ENCODE measurements at places on chromosomes 3 and 15.

DNA sequence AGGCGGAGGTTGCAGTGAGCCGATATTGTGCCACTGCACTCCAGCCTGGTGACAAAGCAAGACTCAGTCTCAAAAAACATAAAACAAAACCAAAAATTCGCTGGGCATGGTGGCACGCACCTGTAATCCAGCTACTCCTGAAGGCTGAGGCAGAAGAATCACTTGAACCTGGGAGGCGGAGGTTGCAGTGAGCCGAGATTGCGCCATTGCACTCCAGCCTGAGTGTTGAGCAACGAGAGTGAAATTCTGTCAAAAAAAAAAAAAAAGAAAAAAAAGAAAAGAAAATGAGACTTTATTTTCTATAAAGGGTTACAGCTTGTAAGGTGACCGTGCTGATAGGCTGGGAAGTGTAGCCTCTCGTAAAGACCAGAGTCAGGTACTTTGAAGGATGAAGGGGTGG is 6.0 kb upstream of the HACD3 start:
- no peak for DNase-seq

GRCh38 chr3:101845425-101845824 is 3.9 kb upstream of the NFKBIZ start:
- no peak for DNase-seq

DNA sequence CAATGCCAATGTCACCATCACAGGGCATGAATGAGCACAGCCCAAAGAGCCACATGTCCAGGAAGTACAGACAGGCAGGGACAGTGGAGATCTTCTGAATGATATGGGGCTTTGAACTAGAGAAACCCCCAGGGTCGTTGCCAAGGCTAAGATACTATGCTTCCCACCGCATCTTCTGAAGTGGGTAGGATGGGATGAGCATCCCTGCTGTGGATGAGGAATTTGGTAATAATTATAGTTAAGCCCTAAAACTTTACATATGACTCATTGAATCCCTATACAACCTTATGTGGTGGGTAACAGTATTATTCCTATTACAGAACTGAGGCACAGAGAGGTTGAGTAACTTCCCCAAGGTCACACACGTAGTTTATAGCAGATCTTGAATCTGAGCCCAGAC is 44.2 kb downstream of the WNT5A start:
- DNase-seq: no peak

DNA sequence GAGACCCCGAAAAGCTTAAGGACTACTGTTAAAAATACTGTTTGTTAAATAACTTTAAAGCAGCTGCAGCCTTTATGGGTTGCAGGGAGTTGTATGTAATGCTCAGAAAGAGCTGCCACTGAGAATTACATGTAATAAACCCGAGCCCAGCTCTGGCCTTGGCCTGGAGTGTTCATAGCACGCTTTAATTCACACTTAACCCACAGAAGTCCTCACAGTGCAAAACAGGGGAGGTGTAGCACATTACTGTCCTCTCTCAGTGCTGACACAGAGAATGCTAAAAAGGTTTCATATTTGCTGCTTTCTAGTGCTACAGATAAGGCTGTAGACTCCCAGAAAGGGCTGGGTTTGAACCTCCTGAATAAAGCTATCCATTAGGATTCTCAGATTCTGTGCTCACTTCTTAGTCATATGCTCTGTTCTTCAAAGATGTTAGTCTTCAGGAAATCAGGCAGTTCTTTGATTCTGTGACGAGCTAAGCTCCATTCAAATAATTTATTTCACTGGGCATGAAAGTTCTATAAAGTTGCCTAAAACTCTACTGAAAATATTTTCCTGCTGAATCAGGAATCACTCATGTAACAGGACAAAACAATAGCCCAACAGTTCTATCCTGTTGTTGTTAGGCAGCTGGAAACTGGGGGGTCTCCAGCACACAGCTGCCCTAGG is 108.0 kb downstream of the SENP2 start:
- DNase-seq: no peak

- DNase-seq: no peak
Measured at GRCh38 chr15:53974813-53975212, 3.4 kb upstream of the UNC13C start.

- DNase-seq: no peak
Measured at GRCh38 chr3:24181256-24181655, 236.2 kb downstream of the NR1D2 start.

DNA sequence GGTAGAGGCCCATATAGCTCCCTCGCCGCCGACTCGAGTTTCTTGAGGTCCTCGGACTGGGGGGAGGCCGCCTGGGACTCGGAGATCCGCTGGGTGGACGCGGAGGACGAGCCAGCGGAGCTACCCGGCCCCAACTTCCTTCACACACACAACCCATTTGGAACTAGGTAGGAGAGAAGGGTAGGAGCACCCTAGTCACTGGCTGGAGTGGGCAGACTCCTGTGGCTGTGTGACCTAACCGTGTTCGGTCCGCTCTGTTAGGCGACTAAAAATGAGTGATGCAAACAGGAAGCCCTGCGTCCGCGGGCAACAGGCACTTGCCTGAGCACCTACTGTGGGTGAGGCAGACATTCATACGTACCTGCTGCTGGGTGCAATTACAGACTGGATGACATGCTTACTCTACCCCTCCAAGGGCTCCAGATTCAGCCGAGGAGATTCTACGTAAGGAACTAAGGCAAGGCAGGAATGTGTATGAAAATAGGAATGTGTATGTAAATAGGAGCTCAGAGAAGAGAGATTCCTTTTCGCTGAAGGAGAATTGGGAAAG is 4.6 kb upstream of the SIN3A start:
- DNase-seq: peak; percentile 70

- no peak for DNase-seq
Measured at GRCh38 chr3:178768072-178768864, 232.0 kb downstream of the KCNMB2 start.

GRCh38 chr15:25056484-25057425 is 102.0 kb downstream of the SNRPN start:
- DNase-seq: no peak

DNA sequence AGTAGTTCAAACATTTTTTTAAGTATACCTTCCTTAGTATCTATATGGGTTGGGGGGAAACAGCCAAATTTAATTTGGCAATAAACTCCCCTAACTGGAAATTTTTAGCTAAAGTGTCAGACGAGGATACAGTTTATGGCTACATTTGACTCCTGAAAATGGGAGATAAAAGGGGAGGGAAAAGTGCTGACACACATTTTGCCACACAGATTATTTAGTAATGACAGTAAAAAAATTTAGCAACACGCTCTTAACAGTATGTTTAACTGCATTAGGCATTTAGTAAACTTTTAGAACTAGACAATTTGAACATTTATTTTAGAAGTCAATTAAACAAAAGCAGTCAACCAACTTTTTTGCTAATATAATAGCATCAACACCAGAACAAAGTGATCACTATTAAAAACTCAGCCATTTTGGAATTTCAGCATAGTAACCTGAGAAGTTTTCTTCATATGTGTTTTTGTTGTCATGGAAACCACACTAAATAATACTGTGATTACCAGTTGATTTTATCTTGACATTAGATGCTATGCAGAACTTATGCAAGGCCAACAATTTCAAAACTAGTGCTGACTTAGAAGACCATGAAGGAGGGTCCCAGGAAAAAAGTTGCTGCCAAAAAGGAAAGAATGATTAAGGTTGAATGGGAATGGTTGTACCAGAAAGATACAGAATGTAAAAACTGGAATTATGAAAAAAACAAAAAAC is 47.0 kb upstream of the TFG start:
- no peak for DNase-seq

DNA sequence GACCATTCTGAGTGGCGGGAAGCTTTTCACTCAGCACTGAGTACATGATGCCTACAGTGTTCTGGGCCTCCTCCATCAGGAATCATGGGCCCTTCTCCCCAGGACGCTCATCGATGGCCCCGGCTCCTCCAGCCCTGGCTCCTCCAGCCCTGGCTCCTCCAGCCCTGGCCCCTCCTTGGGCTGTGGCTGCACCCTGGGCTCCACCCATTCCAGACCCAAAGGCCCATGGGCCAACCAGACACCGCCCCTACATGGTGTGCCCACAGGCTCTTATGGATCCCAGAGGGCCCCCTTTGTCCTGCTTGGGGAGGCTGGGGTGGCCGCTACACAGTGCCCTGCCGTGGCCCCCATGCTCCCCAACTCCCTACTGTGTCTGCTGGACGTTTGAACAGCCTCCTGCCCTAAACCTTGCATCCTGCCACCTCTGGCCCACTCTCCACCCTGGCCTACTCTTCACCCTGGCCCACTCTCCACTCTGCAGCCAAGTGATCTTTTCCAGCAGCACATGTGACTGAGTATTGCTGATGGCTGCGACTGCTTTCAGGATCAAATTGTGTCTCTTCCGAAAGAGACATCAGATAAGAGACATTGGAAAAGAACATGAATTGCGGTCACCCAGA is 57.9 kb downstream of the APBA2 start:
- DNase-seq: no peak

- DNase-seq: no peak
Measured at GRCh38 chr3:88033808-88034207, 25.0 kb downstream of the CGGBP1 start.

DNA sequence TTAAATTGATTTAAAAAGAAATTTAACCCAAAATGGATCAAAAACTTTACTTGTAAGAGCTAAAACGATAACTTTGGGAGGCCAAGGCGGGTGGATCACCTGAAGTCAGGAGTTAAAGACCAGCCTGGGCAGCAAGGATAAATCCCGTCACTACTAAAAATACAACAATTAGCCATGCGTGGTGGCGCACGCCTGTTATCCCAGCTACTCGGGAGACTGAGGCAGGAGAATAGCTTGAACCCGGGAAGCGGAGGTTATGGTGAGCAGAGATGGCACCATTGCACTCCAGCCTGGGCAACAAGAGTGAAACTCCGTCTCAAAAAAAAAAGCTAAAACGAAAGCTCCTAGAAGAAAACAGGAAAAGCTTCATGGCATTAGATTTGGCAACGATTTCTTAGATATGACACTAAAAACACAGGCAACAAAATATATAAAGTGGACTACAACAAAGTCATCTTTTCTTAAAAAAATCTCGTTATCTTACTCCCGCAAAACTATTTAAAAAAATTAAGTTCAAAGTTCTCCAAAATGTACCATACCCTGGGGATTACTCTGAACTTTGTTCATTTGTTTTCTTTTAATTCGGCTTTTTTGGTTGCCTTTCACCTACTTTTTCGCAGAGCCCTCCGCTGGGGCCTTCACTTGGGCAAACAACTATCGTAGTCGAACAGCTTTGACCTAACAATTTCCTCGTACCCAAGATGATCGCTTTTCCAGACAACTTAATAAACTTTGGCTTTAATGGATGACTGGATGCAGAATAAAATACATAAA is 2.9 kb downstream of the HDDC3 start:
- no peak for DNase-seq

- no peak for DNase-seq
Measured at GRCh38 chr3:42014921-42015533, 53.1 kb upstream of the ULK4 start.

GRCh38 chr15:95169541-95170459 is 938.4 kb downstream of the MCTP2 start:
- no peak for DNase-seq

- DNase-seq: no peak
Measured at GRCh38 chr3:179098388-179099077, 26.9 kb upstream of the ZMAT3 start.

- no peak for DNase-seq
Measured at GRCh38 chr15:35445891-35446290, 100.1 kb downstream of the DPH6 start.
